ENCODE measurements at places on chromosomes 3 and 15.

- no peak for DNase-seq
Measured at GRCh38 chr15:96747291-96747690, 416.8 kb downstream of the NR2F2 start.

DNA sequence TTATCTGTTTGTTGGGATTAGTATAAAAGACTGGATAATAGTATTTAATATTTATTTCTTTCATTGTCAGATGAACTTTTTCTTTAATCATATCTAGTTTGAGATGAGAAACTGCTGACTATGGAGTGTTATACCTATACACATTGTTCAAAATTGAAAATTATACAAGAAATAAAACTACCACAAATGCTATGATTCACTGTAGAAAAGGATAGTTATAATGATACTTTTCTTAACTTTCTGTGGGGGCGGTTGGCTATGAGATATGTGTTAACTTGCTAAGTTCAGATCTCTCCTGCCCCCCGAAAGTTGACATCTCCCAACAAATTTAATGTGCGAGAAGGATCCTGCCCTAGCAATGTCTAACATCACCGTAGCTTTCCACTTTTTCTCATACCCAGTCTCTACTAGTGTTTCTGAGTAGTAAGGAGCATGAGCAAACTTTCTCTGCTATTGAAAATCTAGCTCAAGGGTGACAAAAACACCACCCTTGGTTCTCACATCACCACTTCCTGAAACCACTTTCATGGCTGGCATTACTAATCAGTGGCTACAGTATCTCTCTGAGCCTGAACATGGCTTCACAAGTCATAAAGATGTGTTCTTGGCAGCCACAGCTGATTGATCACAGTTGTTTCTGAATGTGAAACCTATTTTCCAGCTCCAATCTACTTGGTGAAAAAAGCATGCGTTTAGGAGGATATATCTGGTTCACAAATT lies 15.8 kb upstream of the SAMMSON start:
- no peak for DNase-seq

- DNase-seq: no peak
Measured at GRCh38 chr3:149600634-149601033, 57.2 kb downstream of the WWTR1 start.

GRCh38 chr3:39386318-39386717 lies 3.1 kb downstream of the SLC25A38 start:
- no peak for DNase-seq

DNA sequence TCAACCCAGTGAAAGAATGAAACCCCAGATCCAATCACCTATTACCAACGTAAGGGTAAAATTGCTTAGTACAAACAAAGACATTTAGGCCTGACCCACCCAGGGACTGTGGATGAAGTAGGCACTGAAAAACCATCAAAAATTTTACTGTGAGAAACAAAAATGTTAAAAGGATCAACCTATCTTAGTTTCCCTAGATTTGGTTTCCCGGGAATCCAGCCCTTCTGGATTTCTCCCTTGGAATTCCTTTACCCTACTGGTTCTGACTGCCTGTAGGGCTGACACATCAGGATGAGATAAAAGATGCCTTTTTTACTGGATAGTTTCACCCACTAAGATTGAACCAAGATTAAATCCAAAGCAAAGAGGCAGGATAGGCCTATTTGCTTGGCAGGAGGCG lies 102.7 kb downstream of the SCAPER start:
- no peak for DNase-seq

DNA sequence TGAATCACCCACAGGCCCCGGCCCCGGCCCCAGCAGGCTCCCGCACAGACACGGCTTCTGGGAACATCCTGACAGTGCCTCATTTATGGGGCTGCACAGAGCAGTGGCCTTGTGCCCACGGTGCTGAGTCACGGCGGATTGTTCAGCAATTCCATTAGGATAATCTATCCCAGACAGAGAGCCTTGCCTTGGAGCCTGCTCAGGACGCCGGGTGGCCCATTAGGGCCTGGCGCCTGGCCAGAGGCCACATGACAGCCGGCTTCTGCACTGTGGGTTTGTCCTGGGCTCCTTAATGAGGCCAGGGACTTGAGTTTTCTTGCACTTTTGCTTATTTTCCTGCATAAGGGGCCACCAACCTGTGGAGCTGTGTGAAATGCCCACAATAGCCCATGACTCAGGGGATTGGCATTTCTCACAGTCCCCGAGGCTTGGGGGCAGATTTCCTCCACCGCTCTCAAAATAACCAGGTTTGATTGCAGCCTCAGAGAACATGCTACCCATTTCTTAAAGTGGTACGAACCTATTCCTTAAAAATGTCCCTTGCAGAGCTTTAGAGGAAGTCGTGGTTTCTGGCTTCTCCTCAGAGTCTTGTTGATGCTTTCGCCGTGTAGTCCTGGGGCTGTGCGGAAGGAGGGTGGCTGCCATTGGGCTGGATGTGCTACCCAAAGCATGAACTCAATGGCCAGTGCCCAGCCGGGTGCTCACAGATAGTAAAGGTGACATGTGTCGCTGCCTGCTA lies 19.0 kb downstream of the SYNM start:
- DNase-seq: peak; percentile 76

- DNase-seq: no peak
Measured at GRCh38 chr3:174156200-174156599, 702.9 kb upstream of the NAALADL2 start.

- no peak for DNase-seq
Measured at GRCh38 chr3:136332776-136333175, 82.6 kb downstream of the PCCB start.

- DNase-seq: no peak
Measured at GRCh38 chr3:70006089-70006488, 6.6 kb downstream of the SAMMSON start.

DNA sequence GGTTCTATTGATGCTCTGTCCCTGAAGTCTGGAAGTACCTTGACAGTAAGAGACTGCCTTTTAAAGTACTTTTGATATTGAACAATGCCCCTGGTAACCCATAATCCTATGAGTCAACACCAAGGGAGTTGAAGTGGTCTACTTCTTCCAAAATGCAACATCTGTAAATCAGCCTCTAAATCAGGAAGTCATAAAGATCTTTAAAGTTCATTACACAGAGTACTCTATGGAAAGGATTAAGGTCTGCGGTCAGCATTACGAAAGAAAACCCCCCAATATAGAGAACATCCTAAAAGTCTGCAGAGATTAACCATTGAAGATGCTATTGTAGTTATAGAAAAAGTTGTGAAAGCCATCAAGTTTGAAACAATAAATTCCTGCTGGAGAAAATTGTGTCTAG lies 52.7 kb upstream of the CMC1 start:
- no peak for DNase-seq

- DNase-seq: no peak
Measured at GRCh38 chr3:63493101-63493500, 159.4 kb upstream of the SNTN start.

GRCh38 chr15:85689729-85690128 lies 105.0 kb downstream of the KLHL25 start:
- peak; percentile 72 for DNase-seq

DNA sequence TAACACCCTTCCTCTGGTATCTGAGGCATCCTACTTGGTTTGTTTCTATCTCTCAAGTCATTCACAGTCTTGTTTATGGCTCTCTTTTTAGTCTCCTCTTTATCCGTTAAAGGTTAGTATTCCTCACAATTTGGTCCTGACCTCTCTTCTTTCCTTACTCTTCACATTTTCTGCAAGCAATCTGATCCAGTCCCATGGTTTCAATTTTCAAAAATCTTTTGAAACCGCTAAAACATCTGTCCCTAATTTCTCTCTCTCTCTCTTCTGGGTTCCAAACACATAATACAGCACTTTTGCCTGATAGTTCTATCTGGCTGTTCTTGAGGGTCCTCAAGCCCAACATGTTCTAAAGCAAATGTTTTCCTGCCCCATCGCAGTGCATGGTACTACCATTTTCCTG lies 149.0 kb downstream of the SERPINI1 start:
- DNase-seq: no peak

DNA sequence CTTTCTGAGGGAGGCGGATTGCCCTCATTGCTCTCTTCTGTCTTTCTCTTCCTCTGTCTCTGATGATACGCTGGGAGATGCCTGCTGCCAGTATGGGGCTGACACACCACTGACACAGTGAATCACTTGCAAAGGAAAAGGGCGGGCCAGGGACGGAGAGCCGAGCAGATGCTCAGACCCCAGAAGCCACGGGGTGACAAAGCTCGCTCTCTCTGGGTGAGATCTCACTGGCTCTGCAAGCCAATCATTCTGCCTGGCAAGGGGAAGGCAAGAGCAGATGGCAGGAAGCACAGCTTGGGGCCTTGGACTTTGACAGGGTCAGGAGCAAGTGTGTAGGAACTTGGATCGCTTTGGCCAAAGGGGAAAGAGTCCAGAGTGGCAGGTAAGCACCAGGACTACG lies 198.7 kb downstream of the NTRK3 start:
- DNase-seq: no peak

DNA sequence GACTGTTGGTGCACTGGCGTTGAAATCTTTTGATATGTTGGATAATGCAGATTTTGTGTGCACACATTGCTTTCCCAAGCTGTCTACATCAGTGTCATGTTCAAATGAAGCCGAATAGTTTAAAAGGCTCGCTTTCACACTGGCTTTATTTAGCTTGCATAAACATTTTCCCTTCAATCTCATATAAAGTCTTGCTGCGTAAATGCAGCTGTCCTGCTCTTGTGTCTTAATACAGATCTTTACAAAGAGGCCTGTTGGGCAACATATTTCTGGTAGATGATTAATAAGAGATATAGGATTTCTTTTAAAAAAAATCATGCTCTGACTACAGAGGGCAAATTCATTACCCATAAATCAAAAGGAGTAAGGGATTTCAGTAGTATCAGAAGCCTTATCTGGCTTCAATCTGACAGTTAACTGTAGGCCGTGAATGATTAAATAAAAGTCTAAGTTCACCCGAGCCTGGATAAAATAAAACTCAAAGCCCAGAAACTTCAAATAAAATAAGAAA lies 937.2 kb downstream of the FHIT start:
- peak; percentile 16 for DNase-seq

GRCh38 chr15:82647835-82648256 lies 683 bp upstream of the CPEB1 start:
- DNase-seq: no peak

DNA sequence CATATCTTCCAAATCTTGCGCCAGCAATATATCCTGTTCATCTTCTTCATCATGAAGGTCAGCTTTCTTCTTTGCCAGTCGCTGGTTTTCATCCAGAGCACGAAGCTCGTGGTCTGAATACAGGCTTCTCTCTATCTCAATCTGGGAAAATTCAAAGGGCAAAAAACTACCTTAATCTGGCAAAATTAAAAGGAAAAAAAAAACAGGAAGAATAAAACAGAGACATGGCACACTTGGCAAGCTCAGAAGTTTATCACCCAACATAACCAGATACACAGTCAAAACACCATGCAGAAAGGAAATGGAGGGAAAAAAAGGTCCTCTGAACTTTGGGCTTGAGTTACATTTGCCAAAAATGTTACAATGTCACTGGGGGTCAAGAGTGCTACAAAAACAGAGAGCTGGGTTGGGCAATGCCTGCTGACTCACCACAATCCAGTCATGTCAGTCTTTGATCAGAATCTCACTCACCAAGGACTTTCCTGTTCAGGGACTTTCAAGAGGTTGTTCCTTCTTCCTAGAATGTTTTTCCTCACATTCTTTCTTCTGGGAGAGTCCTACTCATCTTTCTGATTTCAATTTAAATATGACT lies 1.5 kb downstream of the MRPL46 start:
- no peak for DNase-seq

GRCh38 chr3:63582943-63583500 lies 69.5 kb upstream of the SNTN start:
- DNase-seq: no peak

DNA sequence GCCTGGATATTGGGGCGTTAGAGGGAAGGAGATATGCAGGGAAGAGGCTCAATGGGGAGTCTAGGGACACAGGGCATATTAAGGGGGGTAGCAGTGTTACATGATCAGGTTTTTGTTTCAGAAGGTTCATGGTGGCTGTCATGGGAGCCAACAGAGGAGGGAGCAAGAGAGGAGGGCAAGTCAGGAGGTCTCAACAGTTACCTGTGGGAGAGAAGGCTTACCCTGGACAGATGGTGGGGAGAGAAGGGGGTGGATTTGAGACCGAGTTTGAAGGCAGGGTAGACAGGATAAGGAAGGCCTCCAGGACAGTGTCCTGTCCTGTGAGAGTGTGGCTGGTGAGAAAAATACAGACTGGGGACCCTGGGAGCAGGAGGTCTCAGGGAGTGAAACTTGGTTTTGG lies 3.8 kb upstream of the WNT7A start:
- DNase-seq: no peak

GRCh38 chr3:102123590-102124190 lies 274.4 kb downstream of the NFKBIZ start:
- no peak for DNase-seq

GRCh38 chr15:66622591-66623022 lies 56.8 kb upstream of the LCTL start:
- DNase-seq: no peak

- no peak for DNase-seq
Measured at GRCh38 chr3:59271971-59272370, 222.1 kb upstream of the CFAP20DC start.

DNA sequence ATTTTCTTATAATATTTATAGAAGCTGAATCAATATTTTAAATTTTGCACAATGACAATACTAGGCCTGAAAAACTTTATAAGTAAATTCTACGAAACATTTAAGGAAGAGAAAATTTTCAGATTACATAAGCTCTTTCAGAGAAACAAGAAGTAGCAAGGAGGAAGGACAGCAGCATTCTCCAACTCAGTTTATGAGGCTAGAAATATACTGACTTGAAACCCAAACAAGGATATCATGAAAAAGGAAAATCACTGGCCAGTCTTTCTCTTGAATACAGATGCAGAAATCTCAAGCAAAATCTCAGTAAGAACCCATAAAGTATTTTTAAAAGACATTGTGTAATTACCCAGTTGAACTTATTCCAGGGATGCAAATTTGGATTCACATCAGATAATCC lies 121.3 kb downstream of the STAC start:
- no peak for DNase-seq

GRCh38 chr3:189277711-189278110 lies 105.9 kb downstream of the TPRG1 start:
- DNase-seq: no peak

DNA sequence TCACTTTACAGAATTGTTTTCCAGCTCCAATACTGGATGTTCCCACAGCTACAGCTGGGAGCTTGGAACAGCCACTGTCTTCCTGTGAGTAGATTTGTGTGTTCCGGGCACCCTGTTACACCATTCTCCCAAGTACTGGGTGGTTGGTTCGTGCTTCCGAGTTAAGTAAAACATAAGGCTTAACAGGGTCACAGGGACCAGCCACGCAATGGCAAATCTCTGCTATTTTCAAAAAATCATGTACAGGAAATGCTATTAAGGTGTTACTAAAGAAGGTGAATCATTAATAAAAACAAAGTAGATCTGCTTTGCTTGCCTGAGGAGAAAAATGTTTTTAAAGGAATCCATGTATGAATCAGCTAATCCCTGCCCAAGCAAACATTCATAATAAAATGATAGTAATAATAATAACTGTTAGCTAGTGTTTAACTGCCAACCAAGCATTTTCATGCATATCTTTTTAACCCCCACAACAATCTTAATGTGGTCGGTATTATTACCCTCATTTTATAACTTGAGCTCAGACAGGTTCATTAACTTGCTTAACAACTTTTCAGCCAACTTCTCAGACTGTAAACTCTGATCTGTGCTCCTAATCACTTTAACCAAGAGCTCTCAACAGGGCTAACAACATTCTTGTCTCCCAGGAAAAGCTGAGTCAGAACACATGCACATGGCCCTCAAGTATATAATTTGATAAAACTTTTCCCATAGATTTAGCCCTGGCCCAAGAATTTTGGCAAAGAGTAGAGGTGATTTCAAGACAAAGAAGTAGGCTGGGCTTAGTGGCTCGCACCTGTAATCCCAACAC lies 2.7 kb upstream of the C2CD4A start:
- no peak for DNase-seq

- peak; percentile 69 for DNase-seq
Measured at GRCh38 chr3:196712514-196713413, 587 bp downstream of the PIGX start.
